ENCODE measurements at places on chromosomes 2 and 18.

- DNase-seq: peak; percentile 26
Observed at GRCh38 chr2:196278491-196278911, 107.1 kb upstream of the STK17B start.

DNA sequence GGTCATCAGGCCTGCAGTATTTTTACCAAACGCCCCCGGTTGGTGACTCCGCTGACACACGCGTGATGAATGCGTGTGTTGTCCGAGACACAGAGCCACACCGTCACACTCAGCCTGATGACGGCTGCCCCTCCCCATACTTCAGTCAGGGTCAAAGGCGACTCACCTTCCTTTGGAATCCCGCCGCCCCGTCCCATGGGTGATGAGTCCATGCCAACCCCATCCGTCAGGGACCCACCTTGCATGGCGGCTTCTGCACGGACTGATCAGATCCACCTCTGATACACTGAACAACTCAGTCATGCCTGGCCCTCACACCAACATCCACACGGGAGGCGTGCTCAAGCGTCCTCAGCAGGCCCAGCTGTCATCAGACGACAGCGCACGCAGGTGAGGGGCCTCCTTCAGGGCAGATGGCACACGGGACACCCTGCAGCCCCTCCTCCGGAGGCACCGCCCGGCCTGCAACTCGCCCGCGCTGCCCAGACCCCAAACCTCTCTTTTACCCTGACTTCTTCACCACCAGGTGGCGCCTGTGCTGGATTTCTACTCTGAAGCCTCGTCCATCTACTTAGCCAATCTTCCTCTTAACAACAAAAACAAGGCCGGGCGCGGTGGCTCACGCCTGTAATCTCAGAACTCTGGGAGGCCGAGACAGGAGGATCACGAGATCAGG is 89.2 kb downstream of the ZNF516 start:
- no peak for DNase-seq

DNA sequence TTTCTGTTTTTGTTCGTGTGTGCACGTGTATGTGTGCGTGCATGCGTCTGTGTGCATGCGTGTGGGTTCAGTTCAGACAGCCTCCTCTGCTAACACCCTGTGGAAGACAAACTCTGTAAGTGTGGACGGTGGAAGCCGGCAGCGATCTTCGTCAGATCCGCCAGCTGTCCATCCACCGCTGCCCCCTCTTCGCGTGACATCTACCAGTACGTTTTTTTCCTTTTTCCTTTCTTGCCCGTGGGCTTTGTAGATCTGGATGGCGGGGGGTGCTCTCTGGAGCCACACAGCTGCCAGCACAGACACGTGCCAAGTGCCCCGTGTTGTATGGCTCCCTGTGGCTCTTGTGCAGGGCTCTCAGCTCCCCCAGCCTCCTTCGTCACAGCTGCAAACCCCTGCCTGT is 32.3 kb downstream of the ITGB1BP1 start:
- no peak for DNase-seq

GRCh38 chr2:156845806-156846558 is 409.8 kb downstream of the GPD2 start:
- no peak for DNase-seq

- no peak for DNase-seq
Observed at GRCh38 chr2:26982102-26982742, 11.8 kb downstream of the MAPRE3 start.

GRCh38 chr18:26547646-26548414 is 523 bp downstream of the KCTD1 start:
- DNase-seq: no peak

- DNase-seq: no peak
Observed at GRCh38 chr18:35026407-35027061, 14.7 kb upstream of the MAPRE2 start.

DNA sequence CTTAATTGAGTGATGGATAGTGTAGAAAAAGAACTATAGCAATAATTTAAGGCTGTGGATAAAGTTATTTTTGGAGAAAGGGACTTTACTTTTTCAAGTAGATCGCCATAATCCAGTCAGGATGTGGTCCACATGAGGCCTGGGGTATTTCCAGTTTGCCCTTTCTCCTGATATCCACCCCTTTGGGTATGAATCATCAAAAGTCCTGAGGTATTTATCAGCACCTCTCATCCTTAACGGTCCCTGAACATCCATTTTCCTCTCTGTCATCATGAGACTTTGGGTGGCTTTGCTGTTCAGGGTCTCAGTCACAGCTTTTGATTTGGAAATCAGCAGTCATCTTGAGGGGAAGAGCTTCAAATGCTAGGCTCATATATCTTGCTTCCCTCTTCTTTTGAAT is 39.3 kb upstream of the ELAC1 start:
- DNase-seq: no peak

GRCh38 chr2:153311432-153311831 is 167.1 kb downstream of the RPRM start:
- DNase-seq: no peak
